ENCODE measurements at places on chromosomes 11 and 22.

DNA sequence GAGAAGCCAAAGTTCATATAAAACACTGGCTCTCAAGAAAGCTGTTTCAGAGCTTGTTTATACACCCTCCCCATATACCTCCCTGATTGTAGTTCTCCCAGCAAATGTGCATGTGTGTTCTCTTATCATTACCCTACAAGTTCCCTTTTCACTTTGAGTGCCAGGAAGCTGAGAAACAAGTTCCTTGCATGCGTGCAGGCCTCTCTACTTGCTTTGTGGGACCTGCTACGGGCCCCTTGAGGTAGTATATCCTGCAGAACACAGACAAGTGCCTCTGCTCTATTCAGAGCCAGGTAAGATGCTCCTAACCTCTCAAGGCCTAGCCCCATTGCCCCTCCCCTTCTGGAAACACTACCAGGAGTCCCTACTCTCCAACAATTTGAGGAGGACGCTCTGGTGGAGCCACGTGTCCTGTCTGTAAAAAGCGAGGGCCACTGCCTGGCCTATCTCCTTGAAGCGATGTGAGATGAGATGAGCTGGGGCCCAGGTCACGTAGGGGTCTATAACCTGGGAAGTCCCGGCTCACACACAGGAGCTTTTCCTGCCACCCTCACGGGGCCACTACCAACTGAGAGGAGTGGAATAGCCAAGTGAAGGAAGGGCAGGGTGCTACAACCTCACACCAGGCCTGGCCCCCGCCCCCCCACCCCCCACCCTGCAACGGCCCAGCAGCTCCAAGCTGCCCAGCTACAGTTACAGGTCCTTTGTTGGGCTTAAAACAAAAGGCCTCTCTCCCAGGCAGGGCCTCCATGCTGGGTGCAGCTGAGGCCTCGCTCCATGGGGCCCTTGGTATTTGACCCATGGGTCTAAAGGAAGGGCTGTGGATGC, 2.6 kb upstream of the ATP5MGL start:
- no peak for DNase-seq

GRCh38 chr22:26656891-26657851, at the start of gene MIAT:
Gene MIAT (plus strand): TSS chr22:26657588.
- no peak for DNase-seq

GRCh38 chr11:70201882-70202861, 924 bp upstream of the FADD start:
- DNase-seq: no peak

GRCh38 chr11:102384419-102385079, 37.5 kb downstream of the BIRC2 start:
- no peak for DNase-seq

DNA sequence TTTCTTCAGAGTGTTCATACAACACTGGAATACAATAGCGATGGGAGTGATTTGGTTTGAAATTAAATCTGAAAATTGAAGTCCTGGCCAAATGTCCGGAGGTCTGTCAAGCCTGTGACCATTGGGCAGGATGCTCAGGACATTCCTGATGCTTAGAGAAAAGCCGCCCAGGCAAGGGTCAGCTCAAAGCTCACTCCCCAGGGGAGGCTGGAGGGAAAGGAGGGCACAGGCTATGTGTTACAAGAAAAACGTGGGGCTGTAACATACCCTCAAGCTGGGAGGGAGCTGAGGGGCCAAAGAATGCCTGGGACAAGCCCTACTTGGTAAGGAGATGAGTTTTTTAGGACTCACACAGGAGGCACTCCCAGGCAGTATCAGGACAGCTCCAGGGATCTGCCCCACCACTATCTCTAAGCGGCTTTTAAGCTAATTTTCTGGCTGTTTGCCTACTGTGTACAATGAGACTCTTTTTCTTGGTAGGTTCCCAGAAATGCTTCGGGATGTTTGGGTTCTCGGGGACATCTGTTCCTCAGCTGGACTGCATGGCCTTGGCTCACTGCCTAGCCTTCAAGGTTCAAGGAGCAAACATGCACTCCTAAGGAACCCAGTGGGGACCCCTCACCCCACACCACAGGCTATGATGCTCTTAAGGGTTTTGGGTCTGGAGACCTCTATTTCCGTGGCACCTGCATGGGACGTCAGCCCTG, 500.1 kb downstream of the BRD1 start:
- DNase-seq: no peak

DNA sequence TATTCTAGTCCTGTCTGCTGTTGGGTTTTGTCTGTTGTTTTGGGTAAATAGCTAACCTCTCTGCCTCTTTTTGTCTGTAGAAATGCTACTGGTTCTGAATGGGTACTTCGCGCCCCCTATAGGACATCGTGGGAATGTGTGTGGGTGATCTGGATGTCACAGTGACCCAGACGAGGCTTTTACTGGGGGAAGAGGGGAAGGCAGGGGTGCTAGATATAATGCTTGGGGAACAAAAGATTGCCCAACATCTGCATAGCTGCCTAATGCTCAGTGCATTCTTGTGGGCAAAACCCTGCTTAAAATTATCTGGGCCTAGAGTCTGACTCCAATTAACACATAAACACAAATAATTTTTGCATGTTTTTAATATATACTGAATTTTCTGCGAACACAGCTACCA, 57.7 kb downstream of the BMAL1 start:
- peak; percentile 54 for DNase-seq

DNA sequence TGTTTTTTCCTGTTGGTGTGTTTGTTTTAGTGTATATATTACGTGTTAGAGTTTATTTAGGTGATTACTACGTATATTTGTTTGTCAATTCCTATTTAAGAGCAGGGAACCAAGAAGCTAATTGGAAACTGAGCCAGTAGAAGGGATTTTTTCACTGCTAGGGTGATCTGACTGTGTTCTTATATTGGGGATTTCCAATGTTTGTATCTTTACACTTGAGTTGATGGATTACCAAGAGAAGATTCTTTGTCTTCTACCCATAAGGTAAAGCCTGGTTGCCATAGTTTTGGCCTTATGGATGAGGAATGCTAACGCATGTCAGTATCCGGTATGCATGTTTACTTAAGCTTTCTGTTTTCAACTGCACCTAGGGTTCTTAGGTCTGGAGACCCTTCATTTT, 35.6 kb downstream of the SIK2 start:
- DNase-seq: no peak

Data from activated T-helper 9 cell treated with anti-CD3 and anti-CD28 coated beads, Interleukin-2, amount 50 U/mL, for 16 hours (primary cell).